Right lung (tissue), 10 donors: ENCODE measurements at places on chromosomes 2 and 18.

GRCh38 chr2:222753251-222753824, 81.9 kb downstream of the MOGAT1 start:
- DNase-seq = no peak

DNA sequence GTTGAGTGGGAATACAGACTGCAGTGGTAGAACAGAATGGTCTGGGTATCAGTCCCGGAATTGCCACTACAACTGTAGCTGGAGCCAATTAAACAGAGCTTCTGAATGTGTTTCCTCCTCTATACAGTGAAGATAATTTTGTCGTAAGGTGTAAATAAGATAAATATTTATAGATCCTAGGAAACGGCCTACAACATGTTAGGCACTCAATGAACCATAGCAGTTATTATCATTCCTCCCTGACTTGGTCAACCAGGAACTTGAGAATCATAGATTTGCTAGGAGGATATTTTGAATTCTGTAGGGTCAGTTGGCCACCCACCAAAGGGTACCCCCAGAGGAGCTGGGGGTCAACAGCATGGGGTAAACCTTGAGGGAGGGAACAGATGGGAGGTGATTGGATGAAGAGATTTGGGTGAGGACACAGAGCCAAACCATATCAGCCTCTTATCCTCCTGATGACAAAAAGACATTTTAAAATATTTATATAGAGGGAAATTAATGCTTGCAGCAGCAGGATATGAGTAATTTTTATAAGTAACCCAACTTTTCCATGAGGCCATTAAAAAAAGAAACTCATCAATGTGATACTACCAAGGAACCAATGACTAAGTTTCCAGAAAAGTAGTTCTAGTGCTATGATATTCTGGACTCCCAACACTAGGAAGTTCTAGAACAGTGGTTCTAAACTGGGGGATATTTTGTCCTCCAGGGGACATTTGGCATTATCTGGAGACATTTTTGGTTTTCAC, 4.0 kb downstream of the DHRS9 start:
- DNase-seq = no peak

DNA sequence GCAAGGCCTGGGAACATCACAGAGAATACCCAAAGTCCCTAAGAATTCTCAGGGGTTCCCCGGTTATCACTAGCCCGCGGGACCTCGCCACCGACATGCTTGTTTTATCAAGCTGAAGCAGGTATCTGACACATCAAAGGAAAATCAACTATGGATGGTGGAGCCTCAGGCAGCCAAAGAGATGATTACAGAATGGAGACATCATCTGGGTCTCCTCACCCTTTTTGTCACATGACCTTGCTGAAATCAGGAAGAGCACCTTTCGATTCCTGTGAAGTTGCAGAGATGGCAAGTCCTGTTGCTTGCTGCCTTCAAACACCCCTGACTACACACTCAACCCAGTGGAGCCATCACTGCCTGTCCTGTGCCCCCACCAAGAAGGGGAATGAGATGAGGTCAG, 19.2 kb upstream of the CAB39 start:
- DNase-seq = no peak

DNA sequence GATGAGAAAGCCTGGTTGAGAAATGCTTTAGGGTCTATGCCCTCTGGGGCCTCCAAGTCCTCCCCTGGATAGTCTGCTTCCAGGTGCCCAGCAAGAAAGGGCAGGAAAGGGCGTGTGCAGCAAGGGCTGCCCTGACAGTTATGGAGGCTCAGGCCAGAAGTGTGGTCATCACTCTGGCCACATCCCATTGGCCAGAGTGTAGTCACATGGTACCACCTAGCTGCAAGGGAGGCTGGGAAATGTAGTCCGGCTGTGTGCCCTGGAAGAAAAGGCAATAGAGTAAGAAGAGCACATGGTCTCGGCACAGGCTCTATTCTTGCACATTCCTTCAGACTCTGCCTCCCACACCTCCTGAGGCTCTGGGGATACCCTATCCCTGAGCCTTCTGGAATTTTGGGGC, 35.7 kb downstream of the ODC1 start:
- no peak for DNase-seq
